ENCODE measurements at places on chromosomes 12 and 14. TPM values are rescaled to one million over a fixed set of nuclear protein-coding genes. Genes with fewer than 3 reads are reported as not detected.
A peak's percentile ranks its signal among the peaks of the same experiment; 100 is the strongest.

The CISTR gene
- total RNA-seq = not detected

The DNAH10 gene
- 0.31 TPM for total RNA-seq

DNA sequence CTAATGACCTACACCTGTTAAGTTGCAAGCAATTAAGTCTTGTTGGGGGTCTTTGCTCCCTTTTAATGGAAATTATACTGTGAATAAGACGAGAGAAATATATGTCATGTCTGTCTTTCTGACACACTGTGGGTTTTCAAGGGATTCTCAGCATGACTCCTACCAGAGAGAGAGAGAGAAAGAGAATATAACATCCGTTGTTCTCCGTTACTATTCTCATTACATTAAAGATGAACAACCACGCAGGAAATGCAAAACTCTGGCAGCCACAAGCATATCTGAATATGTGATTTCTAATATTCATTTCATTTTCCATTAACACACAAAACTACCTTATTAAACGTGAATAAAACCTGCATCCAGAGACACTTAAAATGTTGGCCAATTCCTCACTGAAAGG lies 67.3 kb upstream of the EGLN3 start:
- H3K27me3 ChIP-seq = peaks cover 2% of the 10 kb centered on the region
- peak overlapping the region; percentile 80 for H3K4me3 ChIP-seq
- DNase-seq = no peak
- H3K27ac ChIP-seq = peak overlapping the region; percentile 92
- peaks cover 5% of the 10 kb centered on the region for H3K36me3 ChIP-seq

DNA sequence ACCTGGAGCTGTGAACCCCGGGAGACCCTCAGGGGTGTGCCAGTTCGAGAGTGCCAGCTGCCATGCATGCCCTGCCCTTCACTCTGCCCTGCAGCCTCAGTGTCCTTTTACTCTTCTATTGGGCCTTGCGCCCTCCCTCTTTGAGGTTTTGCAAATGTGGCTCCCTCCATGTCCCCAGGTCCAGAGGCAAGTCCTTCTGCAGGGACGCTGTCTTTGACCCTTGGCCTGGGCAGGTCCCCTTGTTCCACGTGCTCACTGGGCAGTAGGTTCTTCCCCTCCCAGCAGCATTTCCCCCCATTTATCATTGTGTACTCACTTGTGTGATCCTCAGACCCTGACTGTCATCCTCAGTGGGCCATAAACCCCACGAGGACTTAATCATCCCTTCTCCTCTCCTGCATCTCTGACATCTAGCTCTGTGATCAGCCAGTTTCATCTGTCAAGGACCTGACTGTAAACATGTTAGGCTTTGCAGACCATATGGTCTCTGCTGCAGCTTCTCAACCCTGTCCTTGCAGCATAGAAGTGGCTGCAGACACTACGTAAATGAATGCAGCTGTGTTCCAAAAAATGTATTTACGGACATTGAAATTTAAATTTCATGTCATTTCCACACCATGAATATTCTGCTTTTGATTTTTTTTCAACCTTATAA lies 36.6 kb downstream of the TSPAN9 start:
- H3K4me1 ChIP-seq = no peaks in the 10 kb centered on the region
- H3K36me3 ChIP-seq = no peaks in the 10 kb centered on the region
- H3K27me3 ChIP-seq = peaks cover 31% of the 10 kb centered on the region
- no peak overlapping the region for H3K27ac ChIP-seq
- no peak for DNase-seq
- H3K4me3 ChIP-seq = no peak overlapping the region

GRCh38 chr14:28830115-28830534 lies 63.5 kb downstream of the FOXG1 start:
- H3K36me3 ChIP-seq = no peaks in the 10 kb centered on the region
- no peak for DNase-seq
- H3K27me3 ChIP-seq = no peaks in the 10 kb centered on the region

- H3K4me3 ChIP-seq = no peak overlapping the region
- no peak for DNase-seq
These were observed 457.0 kb downstream of the RGS6 start for GRCh38 chr14:72389200-72389599.

All from activated T-helper 1 cell treated with anti-CD3 and anti-CD28 coated beads, Interleukin-12 subunit alpha, Interleukin-12 subunit beta, Interleukin-2, Interleukin-4 antibody, amounts not matched to agents 30 ng/mL and 10 ng/mL and 1 ng/mL, durations not matched to agents 14 hours and 24 hours and 36 hours (primary cell).